NCI-H187 (cell line): ENCODE measurements at places on chromosomes 12 and 14.

DNA sequence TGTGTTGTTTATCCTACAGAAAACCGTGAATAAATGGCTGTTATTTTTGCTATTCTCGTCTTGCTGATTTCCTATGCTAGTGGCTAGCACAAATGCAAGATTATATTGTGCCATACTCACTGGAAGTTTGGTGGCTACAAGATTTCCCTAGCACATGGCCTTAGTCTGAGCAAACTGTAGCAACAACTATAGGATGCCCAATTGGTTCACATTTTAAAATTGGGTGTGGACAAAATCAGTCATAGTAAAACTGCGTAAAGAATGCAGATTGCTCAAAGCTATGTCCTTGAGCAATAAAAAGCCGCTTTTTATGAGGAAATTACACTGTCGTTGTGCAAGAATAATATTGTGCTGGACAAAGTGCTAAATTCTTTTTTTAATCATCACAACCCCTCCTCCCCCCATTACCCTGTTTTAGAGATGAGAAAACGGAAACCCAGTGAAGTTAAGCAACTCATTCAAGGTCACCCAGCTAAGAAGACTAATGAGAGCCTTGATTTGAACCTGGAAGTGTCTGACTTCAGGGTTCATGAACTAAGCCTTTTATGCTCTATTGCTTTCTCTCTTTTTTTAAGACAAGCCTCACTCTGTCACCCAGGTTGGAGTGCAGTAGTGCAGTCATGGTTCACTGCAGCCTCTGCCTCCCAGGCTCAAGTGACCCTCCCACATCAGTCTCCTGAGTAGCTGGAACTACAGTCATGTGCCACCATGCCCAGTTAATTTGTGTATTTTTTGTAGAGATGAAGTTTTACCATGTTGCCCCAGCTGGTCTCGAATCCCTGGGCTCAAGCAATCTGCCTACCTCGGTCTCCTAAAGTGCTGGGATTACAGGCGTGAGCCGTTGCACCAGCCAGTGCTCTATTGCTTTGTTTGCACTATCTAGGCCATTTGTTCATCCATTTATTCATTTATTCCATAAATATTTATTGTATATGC is 73.6 kb downstream of the SRGAP1 start:
- DNase-seq = no peak

- no peak for DNase-seq
Observed at GRCh38 chr12:66217342-66217917, 28.4 kb downstream of the IRAK3 start.

- peak; percentile 53 for DNase-seq
Observed at GRCh38 chr14:36508418-36509068, 11.5 kb downstream of the NKX2-1 start.

DNA sequence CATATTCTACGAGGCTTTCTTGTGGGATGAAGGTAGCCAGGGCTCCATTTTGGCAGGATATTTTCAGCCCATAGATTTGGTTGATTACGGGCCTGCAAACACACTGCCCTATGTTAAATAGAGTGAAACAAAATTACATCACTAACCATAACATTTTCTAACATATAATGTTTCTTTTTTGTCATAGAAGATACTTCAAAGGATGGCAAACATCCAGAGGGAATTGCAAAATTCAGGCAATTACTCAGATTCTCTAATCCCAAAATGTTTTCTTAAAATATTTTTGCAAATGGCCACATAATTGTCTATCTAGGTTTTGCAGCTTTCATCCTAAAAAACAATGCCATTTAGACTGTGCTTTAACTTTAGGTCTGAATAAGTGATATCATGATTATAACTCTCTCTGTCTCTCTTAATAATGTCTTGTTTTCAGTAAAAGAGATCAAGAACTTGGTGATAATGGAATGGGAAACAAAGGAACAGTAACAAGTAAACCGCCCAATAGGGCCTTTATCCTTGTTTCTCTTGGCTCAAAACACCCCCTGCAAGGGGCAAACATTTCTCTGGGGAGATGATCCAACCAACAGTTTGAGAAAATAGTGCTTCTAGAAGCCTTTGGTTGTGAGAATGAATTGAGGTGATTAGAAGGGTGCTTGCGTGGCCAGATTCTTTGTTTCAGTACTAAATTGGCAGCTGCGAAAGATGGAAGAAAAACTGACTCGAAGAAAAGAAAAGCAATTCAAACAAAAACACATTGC is 54.4 kb upstream of the BTG1 start:
- DNase-seq = no peak

DNA sequence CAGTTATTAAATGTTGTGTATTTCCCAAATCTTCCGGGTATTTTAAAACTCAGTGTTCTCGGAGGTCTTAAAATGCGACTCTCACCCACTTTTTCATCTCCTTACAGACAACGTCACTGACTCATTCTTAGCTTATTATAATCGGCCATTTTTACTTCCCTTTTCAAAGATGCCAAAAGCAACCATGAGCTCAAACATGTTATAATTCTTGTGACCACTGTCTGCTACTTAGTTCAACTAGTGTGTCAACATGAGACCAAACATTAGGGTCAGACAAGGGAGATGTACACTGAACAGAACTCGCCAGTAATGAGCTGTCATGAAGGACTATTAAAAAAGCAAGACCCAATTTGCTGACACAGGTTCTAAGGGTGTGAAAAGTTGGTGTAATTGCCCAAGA is 4.2 kb upstream of the GRIP1 start:
- DNase-seq = no peak

- DNase-seq = no peak
Observed at GRCh38 chr12:116000252-116000651, 277.2 kb downstream of the MED13L start.
